ENCODE measurements at places on chromosomes 2 and 18.

- DNase-seq = no peak
Observed at GRCh38 chr2:71950256-71951082, 197.2 kb downstream of the CYP26B1 start.

- DNase-seq = peak; percentile 86
Observed at GRCh38 chr2:14634489-14635390, 2.2 kb downstream of the LRATD1 start.

DNA sequence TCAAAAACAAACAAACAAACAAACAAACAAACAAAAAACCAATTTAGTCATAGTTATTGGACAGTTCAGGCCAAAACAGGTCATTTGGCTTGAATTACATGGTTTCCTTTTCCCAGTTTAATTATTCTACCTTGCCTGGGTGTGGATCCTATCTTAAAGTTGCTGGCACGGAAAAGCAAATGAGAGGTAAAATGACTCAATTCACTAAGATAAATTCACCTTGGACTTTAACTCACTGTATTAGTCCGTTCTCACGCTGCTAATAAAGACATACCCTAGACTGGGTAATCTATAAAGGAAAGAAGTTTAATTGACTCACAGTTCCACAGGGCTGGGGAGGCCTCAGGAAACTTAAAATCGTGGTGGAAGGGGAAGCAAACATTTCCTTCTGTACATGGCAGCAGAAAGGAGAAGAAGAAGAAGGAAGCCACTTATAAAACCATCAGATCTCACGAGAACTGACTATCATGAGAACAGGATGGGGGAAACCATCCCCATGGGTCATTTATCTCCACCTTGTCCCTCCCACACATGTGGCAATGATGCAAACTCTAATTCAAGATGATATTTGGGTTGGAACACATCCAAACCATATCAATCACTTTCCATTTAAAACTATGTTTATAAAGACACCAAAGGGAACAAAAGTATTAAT, 22.5 kb upstream of the TRAPPC8 start:
- no peak for DNase-seq

GRCh38 chr2:18856765-18857164, 267.4 kb upstream of the NT5C1B start:
- no peak for DNase-seq

DNA sequence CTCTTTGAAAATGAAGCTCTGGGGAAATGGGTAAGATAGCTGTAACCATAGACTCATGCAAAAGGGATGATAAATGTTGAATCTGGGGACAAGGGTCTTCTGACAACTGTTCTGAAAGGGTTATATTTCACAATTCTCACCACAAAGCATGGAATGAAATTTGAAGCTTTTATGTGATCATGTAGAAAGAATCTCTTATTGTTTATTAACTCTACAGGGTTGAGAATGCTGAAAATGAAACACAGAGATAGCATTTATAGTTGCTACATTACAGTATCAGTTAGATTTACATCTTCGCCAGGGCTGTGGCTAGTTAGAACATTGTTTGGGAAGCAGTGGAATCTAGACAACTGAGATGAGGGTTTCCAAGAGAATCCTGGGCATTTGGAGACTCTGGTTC, 97.4 kb upstream of the LHCGR start:
- no peak for DNase-seq
